Activated effector memory CD4-positive, alpha-beta T cell treated with anti-CD3 and anti-CD28 coated beads, Interleukin-2, amount 50 U/mL, for 16 hours (primary cell): ENCODE measurements at places on chromosomes 2 and 18.

DNA sequence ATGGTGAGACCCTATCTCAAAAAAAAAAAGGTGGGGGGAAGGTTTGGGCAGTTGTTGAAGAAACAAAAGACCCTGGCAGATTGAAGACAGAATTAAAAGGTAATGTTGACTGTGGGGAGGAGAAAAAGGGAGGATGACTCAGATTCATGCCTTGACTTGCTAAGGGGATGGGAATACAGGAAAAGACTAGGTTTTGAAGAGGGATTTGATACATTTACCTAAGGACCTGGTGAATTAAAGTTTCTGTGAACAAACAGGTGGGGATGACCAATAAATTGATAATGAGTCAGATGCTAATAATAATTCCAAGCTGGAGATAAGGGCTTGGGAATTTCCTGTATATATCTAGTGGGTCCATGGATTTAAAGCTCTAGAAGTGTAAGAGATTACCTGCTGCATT lies 27.6 kb downstream of the TTR start:
- no peak for DNase-seq

DNA sequence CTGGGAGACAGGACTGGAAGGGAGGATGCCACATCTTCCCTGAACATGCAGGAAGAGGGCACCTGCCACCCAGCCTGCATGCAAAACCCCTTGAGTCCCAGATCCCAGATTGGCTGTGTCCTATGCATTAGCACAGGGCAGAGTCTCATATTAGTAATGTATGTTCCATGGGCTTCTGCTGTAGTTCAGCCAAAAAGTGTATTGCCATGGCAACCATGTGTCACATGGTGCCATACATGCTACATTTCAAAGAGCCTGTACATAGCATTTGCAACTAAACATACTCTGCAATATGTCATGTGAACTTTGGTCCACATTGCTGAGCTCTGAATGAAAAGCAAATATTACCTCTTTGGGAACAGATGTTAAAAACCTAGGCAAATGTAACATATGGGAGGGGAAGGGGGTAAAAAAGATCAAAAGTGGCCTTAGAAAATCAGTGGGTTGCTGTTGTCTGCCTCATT lies 78.4 kb downstream of the DPP4 start:
- no peak for DNase-seq

- DNase-seq = no peak
Measured at GRCh38 chr2:190748966-190749365, 100.1 kb downstream of the NAB1 start.

DNA sequence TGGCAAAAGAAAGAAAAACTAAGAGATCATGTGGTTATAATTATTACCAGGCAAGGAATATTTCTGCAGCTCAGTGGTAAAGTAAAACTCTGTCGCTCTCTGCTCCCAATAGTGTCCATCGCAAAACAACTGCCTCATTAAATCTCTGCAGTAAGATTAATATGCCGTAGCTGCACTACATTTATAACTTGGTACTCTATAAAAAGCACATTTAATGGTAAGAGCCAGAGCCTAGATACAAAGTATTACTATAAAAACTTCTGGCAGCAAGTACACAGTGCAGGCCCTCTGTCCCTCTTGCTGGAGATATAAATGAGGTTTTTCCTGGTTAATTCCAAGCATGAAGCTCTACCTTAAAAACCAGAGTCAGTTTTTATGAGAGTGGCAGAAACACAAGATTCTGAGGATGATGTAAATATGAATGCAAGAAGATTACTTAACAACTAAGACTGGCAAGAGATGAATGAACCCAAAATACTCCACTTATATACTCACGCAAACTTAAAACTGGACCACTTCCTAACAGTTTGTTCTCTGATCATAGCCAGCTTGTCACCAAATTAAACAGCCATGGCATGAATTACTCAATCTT lies 25.5 kb downstream of the ZNF521 start:
- DNase-seq = no peak

DNA sequence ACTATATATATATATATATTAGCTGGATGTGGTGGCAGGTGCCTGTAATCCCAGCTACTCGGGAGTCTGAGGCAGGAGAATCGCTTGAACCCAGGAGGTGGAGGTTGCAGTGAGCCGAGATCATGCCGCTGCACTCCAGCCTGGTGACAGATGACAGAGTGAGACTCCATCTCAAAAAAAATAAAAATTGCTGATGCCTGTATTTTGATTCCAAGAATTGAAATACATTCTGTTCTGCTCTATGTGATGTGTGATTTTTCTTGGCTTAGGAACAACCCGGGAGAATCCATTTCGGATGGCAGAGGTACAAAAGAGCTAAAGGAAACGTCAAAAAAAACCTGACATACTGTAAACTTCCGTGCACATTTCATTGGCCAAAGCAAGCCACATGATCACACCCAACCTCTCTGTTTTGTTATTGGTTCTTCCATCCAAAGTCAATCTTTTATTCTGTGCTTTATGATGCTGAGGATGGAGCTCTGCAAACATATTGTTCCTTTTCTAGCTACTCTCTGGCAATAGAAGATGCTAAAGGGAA lies 478.1 kb upstream of the MAP2 start:
- no peak for DNase-seq

- DNase-seq = no peak
Measured at GRCh38 chr18:24678107-24678506, 217.7 kb downstream of the HRH4 start.

GRCh38 chr2:163652751-163653150 lies 83.1 kb downstream of the FIGN start:
- DNase-seq = no peak

DNA sequence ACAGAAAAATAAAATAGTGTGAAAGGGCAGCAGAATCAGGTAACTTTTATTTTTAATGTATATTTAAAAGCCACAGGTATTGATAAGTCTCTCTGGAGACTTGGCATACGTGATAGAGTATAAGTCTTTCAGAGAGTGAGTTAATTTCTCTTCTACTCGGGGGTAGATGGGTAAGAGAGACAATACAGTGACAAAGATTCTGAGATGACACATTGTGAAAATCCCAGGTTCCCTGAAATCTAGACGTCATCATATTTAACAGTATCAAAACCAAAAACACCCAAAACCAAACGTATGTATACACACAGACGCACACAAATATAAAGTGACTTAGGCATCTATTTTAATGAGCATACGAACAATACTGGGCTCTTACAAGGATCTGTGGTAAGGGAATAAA lies 33.3 kb downstream of the NIF3L1 start:
- DNase-seq = no peak

DNA sequence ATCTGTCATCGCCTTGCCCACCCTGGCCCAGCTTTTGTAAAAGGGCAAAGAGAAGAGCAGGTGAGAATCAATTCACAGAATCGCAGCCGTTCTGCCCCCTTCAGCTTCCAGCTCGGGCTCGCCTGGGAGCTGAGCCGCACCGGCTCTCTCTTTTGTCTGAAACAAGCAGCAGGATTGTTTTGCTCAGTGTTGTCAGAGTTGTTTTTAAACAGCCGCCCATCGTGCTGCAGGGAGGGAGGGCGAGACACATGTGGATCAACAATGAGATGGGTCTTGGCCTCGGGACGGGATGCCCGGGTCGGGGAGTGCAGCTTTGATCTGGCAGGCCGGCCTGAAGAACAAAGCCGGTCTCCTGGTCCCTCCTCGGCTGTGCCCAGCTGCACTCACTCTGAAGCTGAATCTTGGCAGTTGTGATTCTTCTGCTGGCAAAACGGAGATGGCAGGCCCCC lies 39.7 kb upstream of the HDAC4 start:
- DNase-seq = no peak

GRCh38 chr18:33817096-33817495 lies 239.1 kb downstream of the ASXL3 start:
- no peak for DNase-seq

- DNase-seq = peak; percentile 33
Measured at GRCh38 chr2:10498525-10499274, 50.6 kb upstream of the ODC1 start.

GRCh38 chr2:240994171-240994896 lies 4.1 kb upstream of the SNED1 start:
- DNase-seq = no peak

DNA sequence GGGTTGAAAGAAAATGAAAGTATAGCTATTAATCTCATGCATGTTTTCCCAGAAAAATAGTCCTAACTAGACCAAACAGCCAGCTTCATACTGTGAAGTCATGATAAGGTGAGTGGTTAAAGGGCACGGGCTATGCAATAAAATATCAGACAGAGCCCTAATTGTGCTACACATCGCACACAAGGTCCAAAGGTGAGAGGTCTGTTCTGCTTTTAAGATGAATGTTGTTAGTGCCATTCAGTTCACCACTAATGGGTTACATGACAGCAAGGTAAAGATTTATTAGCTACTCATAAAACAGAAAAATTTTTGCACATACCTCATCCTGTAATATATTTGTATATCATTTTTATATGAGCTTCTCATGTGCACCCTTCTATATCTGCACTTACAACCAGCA lies 105.0 kb upstream of the STK17B start:
- DNase-seq = no peak
